ENCODE measurements at places on chromosomes 4 and X.

- no peak for DNase-seq
These were observed 17.9 kb upstream of the CDKN2AIP start for GRCh38 chr4:183426507-183426906.

- DNase-seq = no peak
These were observed 50.3 kb downstream of the WDFY3 start for GRCh38 chr4:84916227-84916626.

GRCh38 chrX:132294776-132295495 is 75.7 kb upstream of the RAP2C start:
- no peak for DNase-seq

- DNase-seq = no peak
These were observed 8.7 kb upstream of the FGFR3 start for GRCh38 chr4:1784395-1784788.

GRCh38 chrX:106999002-106999975 is 723 bp downstream of the MORC4 start:
- DNase-seq = peak; percentile 2

Measured in GM12892 (cell line).